Stimulated activated CD4-positive, alpha-beta T cell treated with anti-CD3 and anti-CD28 coated beads, Interleukin-2, amount 100 ng/mL, for 24 hours (primary cell): ENCODE measurements at places on chromosomes 5 and 9.

- no peak for DNase-seq
Measured at GRCh38 chr9:103261951-103262350, 266.8 kb downstream of the CYLC2 start.

DNA sequence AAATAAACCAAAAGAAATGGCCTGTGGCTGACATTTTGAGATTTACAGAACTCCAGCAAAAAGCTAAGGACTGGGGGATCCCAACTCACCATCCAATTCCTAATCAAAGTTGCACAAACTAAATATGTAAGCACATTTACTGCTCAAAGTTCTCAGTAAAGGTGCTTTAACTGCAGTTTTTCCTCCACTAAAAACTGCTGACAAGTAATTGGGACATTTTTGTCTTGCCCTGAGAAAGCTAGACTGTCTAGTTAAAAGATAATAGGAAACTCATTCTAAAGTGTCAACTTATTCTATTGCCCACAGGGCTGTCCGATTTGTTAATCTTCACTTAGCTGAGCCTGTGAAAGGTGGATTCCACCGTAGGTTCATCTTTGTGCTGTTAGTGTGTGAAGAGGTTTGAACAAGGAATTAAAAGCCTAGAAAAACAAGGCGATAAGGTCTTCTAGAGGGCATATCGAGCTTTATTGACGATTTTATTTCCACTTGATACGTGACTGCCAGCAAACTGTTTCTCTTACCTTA lies 1.0 kb downstream of the DOCK8 start:
- no peak for DNase-seq

DNA sequence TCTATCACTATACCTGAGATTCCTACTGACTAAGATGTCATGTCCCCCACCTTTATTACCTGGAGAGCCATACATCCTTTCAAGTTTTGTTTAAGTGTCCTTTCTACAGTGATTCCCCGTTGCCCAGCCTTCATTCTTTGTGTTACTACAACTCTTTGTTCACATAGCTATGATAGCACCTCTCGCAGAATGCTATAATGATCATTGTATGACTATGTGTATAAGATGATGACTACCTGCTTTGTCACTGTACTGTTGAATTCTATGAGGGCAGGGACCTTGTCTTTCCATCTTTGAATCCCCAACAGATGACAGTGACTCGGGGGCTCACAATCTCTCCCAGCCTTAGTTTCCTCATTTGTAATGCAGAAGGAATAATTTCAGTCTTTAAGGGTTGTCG lies 361.2 kb downstream of the NPR3 start:
- DNase-seq, result no peak

DNA sequence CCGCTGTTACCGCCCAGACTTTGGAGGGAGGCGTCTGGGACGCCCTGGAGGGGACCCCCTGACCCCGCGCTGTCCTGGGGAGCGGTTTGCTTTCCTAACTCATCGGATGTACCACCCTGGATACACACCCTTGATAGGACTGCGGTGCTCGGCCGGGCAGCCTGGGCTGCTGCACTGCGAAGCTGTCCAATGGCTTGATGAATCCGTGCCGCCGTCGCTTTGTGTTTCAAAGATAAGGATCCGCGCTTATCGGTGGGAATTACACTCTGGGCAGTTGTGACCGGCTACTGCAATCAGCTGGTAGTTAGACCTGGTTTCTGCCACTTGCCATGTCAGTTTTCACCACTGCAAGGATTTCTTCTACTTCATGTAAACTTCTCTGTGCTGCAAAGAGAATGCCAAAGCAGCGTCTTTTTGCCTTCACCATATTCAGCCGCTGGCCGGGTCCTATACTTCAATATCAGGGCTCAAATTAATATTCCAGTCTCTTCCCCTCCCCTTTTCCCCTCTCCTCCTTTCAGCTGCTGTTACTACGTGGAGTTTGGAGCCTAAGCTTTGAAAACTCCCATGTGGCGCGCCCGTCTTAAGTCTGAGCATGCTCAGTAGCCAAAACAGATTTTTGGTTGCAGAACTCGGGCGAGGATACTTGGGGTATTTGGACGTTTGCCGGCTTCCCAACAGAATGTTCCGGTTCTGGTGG lies 727 bp downstream of the SMAD5 start:
- DNase-seq, result no peak

DNA sequence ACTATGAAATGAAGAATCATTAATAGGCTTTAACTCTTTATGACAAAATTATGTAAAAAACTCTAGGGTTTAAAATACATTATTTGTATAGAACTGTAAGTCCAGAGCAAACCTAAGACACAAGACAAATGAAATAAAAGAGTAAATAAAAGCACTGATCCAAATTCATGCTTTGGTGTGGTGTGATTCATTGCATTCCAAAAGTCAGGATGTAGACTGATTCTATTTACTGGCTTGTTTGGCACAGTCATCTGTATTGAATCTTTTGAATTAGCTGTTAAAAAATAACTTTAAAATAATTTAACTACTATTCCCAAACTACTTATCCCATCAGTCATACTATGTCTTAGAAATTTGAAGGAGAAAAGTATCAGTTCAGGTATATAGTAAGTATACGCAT lies 31.1 kb downstream of the IL4 start:
- DNase-seq, result no peak

DNA sequence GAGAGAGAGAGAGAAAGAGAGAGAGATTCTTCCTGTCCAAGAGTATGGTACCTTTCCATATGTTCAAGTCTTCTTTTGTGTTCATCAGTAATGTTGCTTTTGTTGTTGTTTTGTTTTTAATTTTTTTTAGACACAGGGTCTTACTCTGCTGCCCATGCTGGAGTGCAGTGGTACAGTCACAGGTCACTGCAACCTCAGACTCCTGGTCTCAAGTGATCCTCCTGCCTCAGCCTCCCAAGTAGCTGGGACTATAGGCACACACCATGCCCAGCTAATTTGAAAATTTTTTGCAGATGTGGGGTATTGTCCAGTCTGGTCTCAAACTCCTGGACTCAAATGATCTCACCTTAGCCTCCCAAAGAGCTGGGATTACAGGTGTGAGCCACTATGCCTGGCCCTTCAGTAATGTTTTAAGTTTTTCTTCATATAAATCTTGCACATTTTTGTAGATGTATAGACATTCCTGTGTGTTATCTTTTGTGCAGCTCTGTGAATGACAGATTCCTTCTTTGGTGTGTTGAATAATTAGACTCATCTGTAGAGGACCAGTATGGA lies 36.3 kb downstream of the ZNF483 start:
- no peak for DNase-seq

GRCh38 chr9:96249746-96250145 lies 52.2 kb downstream of the HSD17B3 start:
- DNase-seq, result no peak

DNA sequence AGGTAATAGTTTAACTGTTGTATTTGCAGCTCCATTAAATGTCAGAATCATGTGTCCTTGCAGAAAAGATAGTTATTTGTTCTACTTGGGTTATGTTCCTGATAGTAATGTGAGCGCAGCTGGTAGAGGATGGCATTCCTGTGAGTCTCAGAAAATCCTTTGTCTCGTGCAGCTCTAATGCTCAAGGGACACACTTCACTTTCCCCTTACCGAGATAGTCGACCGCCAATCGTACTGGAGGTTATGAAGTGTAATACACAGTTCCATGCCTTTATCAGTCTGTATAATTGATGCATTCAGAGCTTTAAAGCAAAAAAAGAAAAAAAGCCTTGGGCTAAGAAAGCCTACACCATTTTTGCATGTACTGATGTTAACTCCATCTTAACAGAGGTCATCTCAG lies 60.2 kb upstream of the SRP19 start:
- DNase-seq, result no peak

- DNase-seq, result no peak
Measured at GRCh38 chr9:37471942-37472684, 6.9 kb upstream of the ZBTB5 start.

- DNase-seq, result no peak
Measured at GRCh38 chr5:75526070-75526469, 14.4 kb downstream of the POLK start.

DNA sequence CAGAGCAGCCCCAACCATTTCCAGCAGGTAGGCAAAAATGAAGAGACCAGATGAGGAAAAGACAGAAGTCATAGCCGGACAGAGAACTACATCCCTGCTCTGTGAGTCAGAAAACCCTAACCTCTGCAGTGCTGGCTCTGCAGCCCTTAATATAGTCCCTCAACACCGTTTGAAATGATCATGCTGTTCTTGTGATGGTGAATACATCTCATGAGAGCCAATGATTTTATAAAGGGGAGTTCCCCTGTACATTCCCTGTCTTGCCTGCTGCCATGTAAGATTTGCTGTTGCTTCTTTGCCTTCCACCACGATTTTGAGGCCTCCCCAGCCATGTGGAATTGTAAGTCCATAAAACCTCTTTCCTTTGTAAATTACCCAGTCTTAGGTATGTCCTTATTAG lies 216.8 kb upstream of the RFX3 start:
- no peak for DNase-seq

GRCh38 chr9:90311811-90312210 lies 330.8 kb downstream of the DIRAS2 start:
- no peak for DNase-seq

DNA sequence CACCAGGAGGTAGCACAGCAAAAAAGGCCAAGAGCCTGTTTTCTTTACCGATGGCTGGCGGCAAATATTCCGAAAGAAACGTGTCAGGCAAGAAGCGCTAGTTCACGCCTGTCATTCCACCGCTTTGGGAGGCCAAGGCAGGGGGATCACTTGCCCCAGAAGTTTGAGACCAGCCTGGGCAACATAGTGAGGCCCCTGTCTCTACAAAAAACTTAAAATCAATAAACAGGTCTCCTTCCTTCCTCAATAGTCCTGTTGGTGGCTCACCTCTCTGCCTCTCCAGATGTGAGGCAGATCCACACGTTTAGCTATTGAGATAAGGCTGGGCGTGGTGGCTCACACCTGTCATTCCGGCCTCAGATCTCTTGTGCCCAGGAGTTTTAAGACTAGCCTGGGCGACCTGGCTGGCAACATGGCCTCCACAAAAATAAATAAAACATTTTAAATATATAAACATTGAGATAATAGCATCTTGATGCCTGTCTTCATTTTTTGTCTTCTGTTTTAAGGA lies 1.3 kb upstream of the TMEM250 start:
- no peak for DNase-seq

DNA sequence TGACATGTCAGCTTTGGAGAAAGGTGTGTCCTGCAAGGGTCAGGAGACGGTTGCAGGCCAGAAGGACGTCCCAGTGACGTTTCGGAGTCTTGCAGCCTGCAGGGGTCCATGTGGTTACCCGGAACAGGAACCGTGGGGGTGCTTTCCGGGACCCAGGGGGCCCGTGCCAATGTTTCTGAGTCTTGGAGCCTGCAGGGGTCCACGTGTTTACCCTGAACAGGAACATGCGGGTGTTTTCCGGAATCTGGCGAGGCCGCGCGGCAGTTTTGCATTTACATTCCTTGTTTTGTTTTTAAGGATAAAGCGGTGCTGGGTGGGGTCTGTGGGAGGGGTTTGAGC lies 30.6 kb downstream of the NKD2 start:
- no peak for DNase-seq

DNA sequence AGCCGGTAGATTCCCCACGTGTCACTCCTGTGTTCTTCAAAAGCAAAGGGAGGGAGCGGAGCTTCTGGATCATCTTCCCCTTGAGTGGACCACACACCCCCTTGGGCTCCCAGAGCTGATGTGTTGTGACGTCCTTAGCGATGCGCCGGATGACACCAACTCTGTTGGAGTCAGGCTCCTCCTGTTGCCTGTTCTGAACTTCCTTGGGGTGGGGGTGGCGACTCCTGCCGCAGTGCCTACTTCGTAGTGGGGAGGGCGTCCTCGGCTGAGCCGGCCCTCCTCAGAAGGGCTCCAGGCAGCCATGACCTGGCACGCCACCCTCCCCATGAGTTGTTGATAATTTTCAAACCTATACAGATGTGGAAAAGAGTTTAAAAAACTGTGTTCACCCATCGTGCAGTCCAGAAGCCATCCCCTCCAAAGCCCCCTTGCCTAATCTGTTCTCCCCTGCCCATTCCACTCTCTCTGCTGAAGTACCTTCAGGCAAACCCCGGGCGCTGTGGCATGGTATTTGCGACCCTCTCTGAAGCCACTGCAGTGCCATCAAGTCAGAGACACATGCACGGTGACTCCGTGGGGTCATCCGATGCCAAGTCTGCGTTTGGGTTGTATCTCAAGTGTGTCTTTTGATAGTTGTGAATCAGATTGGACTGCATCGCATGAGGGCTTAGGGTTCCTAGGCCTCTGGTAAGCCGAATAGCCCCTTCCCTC lies 16.7 kb downstream of the EXOC3 start:
- no peak for DNase-seq

GRCh38 chr5:135450336-135450735 lies 1.8 kb downstream of the TIFAB start:
- DNase-seq, result no peak

DNA sequence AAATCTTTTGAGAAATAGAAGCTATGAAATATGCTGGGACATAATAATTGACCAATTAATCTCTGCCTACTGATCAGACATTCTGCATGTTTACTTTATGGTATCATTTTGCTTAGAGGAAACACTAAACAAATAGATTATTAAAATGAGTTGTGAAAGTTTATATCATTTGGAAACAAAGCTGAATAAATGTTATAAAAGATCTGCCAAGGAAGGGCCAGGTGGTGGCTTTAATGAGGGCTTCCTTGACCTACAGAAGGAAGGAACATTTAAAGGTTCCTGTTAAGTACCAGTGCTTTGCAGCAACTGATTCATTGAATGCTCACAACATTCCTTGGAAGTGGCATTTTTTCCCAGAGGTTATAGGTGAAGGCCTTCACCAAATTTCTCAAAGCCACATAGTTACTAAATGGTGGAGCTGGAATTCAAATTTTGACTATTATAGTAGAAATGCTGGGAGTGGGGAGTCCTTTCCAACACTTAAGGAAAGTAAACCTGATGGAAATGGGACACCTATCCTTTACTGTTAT lies 250.7 kb downstream of the GABRB2 start:
- no peak for DNase-seq

- no peak for DNase-seq
Measured at GRCh38 chr9:120464887-120465421, 115.0 kb downstream of the CDK5RAP2 start.

DNA sequence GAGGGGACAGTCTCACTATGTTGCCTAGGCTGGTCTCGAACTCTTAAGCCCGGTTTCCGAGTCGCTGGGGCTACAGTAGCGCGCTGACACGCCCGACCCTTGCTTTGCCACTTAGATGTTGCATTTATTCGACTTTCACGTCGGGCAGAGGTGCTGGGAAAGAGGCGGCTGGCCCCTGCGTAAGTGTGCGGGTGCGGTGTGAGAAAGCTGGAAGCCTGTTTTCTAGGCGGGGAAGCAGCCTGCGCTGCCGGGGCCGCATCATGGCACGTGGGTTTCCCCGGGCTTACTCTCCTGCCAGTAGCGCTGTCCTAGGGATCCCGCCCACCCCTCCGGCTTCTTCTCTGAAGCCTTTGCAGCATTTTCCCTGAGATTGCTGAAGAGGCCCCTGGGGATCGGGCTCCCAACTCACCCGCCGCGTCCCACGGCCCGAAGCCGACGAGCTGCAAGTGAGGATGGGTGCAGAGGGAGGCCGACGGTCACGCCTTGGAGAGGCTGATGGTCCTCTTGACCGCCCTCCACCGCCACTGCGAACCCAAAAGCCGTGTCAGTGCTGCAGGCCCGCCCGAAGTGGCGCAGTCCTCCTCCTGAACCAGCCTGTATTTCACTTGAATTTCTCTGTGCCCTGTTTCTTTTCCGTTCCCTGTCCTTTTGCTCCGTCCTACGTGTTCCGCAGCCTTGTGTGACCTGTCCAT lies 5.8 kb upstream of the TRIM41 start:
- peak; percentile 66 for DNase-seq

- peak; percentile 47 for DNase-seq
Measured at GRCh38 chr5:52771343-52772039, 16.2 kb upstream of the ITGA1 start.
